ENCODE measurements at places on chromosomes 12 and 14.

DNA sequence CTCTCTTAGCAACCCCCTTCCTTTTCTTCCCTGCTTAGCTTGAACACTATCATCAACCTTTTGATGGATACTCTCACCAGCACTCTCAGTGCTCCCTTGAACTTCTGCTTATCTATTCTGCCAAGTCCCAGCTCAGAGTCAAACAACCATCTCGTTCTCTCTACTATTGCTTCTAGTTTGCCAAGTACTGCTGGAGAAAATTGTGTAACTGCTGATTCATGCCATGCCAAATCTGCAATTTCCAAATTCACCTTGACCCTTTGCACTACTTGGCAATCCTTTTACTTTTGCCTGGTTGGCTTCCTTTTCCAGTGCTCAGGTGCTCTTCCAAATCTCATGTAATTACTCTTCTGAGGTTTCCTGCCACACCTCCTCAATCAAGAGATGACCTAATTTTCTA, 2.8 kb upstream of the CCDC196 start:
- DNase-seq: peak; percentile 27

DNA sequence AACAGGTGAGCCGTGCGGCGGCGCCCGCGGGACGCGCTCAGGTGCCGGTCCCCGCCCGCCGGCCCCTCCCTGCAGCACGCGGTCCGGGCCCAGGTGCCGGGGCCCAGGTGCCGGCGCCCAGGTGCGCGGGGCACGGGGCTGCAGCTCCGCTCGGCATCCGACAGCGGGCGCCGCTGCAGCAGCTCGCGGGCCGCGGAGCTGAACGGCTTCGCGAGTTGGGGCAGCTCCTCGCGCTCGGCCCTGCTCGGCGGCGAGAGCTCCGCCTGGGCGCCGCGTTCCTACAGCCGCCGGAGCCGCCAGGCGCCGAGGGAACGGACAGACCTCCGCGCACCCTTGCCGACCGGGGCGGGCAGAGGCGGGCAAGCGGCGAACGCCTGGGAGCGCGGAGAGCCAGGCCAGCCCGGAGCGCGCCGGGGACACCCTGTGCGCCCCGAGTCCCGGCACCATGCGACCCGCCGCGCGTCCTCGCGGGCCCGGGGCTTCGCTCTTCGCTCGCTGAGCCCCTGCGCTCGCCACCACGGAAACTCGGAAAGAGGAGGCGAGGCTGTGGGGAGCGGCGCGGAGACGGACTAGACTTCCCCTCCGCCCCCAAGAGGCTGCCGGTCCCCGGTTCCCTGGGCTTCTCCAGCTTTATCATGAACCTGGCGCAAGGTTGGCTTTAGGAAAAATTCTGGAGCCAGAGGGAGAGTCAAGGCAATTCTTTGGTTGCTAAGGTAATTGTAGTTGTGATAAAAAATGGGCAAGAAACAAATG, at the start of gene RGS6:
Gene RGS6, plus strand, starts transcription at position 201 of the 753 bp plus-strand sequence.
- DNase-seq: peak; percentile 8

DNA sequence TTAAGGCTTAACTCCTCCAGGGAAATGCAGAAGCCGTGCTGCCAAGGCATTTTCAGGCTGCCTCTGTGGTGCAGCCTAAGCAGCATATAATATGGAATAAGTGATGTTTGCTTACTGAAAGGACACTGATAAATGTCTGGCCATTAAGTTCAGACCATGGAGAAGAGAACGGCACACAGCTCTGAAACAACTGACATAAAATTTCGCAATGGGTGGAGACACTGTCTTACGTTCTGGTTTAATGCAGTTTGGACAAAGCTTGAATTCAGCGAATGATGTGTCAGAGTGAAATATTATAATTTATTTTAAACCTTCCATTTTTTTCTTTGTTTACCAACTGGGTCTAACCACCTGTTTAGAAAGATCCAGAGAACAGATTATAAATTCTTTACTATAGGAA, 27.2 kb upstream of the NRXN3 start:
- no peak for DNase-seq

- peak; percentile 37 for DNase-seq
Measured at GRCh38 chr12:105235281-105235731, 668 bp downstream of the APPL2 start.

- DNase-seq: peak; percentile 47
Measured at GRCh38 chr14:69921052-69921451, 41.8 kb downstream of the SMOC1 start.

- DNase-seq: no peak
Measured at GRCh38 chr12:50928392-50928791, 24.0 kb upstream of the HIGD1C start.

DNA sequence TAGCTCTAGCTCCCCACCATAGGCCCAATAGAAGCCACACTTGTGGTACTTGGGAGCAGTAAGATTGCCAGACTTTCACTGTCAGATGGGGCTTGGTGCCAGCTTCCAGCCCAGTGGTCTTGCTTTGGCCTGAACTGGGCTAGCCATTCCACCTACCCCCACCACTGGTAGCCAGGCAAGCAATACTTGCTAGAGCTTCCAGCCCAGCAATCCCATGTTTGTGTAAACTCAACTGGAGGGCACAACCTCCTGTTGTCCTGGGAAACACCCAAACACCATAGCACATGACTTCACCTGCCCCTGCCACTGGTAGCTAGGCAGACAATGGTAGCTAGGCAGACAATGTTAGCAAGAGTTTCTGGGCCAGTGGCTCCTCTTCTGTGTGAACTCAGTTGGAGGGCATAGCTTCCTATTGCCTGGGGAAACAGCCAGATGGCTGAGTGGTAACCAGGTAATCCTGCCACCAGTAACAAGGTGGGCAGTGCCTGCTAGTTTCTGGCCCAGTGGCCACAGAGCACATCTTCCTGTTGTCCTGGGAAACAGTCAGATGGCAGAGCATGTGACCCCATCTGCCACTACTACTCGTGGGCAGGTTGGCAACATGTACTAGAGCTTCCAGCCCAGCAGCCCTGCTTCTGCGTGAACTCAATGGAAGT, 5.6 kb upstream of the OR6C76 start:
- DNase-seq: no peak

GRCh38 chr14:47389535-47389934, 285.9 kb downstream of the MDGA2 start:
- no peak for DNase-seq

- DNase-seq: no peak
Measured at GRCh38 chr12:114274131-114274530, 131.8 kb downstream of the TBX5 start.

GRCh38 chr12:117850048-117850447, 118.7 kb downstream of the KSR2 start:
- DNase-seq: peak; percentile 52

GRCh38 chr12:62930546-62931425, 4.2 kb downstream of the PPM1H start:
- no peak for DNase-seq

GRCh38 chr12:102992720-102993119, 35.2 kb downstream of the ASCL1 start:
- no peak for DNase-seq

DNA sequence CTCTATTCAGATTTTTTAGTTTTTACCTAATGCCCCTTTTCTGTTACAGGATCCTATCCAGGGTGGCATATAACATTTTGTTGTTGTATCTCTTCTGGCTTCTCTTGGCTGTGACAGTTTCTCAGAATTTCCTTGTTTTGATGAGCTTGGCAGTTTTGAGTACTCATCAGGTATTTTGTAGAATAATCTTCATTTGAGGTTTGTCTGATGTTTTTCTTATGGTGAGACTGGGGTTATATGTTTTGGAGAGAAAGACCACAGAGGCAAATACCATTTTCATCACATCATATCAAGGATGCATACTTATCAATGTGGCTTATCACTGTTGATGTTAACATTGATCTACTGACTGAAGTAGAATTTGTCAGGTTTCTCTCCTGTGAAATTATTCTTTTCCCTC, 14.0 kb upstream of the LYZ start:
- no peak for DNase-seq

- no peak for DNase-seq
Measured at GRCh38 chr12:22008196-22008595, 37.8 kb upstream of the CMAS start.

GRCh38 chr14:81716953-81717352, 183.3 kb upstream of the SEL1L start:
- no peak for DNase-seq

All from cardiac fibroblast (primary cell).